NCI-H1436 treated with DMSO at 0.1 percent for 48 hours (cell line): ENCODE measurements at places on chromosomes 4 and X.

DNA sequence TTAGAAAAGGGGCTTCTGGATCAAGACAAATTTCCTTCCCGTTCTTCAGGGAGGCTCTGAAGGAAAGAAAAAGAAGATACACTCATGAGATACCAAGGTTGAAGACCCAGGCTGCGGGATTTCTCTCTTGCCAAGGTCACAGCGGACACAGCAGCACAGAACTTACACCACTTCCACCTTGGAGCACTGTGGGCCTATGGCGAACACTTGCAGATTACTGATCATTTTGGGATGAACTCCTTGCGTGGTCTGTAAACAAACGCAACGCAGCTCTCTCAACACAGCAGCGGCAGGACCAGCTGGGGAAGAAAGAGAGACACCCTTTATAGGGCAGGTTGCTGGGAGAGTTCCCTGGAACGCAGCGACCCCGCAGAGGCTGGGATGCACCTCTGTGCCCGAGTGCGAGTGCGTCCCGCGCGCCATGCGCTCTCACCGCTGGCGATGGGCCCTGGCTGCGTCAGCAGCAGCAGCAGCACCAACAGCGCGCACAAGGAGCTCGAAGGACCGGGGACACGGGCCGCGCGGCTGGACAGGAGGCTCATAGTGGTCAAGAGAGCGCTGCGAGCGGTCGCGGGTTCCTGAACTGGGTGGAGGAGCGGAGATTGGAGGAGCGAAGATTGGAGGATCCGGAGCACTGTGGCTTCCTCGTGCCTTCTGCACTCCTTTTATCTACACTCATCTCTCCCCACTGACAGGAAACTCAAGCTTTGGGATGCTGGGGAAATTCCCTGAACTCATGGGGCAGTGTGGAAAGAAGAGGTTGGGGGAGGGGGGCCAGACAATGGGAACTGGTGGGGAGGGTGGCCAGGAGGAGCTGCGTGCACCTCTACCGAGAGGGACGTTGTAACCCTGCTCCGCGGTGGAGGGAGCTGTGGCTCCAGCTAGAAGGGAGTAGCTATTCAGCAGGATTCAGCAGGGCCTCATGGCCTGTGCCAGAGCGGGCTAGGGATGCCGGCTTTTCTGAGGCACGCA lies at the start of gene CXCL5:
TSS of gene CXCL5 (minus strand) at position 638 of the 972 bp plus-strand sequence. CDS start at position 542, 96 bp downstream.
- no peak for DNase-seq

DNA sequence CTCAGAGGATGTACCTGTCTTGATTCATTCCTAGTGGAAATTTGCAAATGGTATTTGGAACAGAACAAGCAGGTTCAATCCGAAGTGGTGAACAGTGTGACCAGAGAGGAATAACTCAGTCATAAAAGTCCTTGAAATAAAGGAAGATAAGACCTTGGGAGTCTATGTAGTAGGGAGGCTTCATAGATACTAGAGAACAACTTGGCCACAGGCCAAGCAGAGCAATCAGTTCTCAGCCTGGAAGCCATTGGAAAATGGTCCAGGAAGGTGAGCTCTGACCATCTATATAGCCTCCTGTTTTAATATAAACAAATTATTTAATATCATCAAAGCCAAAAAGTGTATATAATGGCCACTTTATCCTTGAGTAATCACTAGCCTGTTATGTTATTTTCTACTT lies 11.3 kb downstream of the TXK start:
- DNase-seq = no peak

GRCh38 chr4:5611750-5612149 lies 96.6 kb downstream of the EVC2 start:
- no peak for DNase-seq

- no peak for DNase-seq
Observed at GRCh38 chr4:119592830-119593229, 35.8 kb downstream of the PDE5A start.

DNA sequence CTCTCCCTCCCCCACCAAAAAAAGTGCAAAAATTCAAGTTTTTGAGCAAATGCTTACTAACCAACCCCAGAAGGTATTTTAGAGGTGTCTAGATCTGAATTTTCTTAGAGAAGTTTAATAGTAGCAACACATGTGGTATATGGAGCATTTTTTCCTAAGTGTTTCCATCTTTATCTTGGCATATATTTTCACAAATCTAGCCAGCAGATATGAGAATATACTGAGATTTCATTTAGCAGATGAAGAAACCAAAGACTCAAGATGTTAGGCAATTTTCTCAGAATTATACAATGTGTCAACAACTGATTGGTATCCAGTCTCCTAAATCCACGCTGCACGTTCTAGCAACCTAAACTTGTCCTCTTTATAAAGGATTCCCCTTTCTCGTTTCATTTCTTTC lies 245.5 kb upstream of the CXXC4 start:
- DNase-seq = no peak

GRCh38 chr4:154743683-154744340 lies at the start of gene LRAT:
Gene LRAT, plus strand, starts transcription at chr4:154744000. Its CDS starts 327 bp downstream, at chr4:154744327.
- DNase-seq = no peak

DNA sequence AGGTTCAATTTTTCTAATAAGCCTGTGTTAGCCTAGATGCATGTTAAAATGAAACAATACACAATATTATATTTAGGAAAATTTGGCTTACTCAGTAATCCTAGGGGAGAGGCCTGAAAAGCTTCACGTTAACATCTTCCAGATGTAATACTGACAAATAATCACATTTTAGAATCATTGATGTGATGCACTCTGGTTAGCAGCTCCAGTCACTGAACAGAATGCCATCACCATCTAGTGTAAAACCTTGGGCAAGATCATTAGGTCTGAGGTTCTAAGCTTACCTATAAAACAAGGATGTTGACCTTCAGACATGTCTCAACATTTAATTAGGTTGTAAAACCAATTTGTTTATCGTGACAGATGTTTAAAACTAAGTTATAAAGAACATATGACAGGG lies 1704.8 kb downstream of the STIM2 start:
- DNase-seq = no peak
